ENCODE measurements at places on chromosomes 11 and 22.

GRCh38 chr11:66745356-66746235 is 16.6 kb upstream of the SPTBN2 start:
- DNase-seq: peak; percentile 24

- no peak for DNase-seq
These were observed 146.8 kb downstream of the MN1 start for GRCh38 chr22:27654546-27655445.

DNA sequence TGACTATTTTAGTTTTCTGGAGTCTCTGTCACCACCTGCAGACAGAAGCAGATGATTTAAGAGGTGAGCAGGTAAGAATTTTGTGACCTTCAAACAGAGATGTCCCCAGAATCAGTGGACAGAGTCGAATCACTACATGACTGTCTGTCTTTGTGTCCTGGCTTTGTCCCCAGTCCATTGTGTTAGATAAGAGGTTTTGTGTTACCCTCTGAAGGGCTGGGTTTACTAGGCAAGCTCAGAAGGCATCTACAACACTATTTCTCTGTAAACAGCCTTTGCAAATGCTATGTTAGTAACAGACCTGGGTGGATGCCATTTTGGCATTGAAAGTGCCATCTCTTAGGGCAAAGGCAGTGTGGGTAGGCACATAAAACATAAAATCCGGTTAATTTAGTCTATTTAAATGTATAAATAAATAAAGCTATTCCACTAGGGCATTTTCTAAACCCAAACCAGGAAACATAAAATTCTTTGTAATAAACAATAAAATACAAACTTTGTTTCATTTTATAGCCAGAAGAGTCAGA is 40.3 kb upstream of the CADM1 start:
- no peak for DNase-seq

DNA sequence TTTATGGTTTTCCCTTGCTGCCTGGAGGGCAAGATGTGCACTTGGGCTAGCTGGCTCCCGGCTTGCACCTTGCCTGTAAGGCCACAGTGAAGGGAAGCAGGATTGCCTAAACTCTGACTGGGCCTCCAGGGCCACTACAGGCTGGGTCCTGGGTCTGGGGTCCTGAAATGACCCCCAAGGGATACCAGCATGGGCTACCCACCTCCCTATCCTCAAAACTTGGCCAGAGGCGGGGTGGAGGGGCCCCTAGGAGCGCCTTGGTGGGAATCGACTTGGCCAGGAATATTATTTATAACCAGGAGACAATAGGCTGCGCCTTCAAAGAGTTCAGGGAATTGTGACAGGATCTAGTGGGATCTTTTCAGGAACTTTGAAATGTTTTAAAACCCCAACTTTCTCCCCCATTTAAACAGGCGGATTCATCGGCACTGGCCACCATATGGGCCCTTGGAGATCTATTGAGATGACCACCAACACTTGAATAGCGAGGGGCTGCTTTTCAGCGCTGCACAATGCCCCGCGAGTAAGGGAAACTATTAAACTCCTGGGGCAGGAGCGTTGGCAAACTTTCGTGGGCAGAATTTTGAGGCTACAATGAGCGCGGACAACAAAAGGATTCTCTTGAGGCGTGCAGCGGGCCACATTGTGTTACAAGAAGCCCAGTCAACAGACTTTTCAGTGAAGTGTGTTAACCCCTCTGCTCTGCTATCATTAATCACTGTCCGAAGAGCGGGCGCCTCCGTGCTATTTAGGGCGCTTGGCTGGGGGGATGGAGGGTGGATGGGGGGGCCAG is 15.2 kb downstream of the PAX6 start:
- DNase-seq: no peak

DNA sequence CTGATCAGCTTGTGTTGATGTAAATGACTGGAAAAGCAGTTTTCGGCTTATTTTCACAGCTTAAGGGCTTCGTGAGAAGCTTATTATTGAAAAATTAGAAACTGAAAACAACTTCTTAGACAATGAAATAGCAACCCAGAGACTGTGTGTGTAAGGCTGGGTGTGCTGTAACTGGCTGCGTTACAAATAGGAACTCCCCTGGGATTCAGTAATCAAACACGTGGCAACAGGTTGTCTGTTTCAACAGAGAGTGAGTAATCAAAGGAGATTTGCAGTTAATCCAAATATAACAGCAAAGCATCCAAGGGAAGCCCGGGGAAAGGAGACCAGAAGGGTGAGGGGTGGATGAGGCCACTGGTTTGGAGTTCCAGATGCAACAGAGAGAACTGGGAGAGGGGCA is 19.2 kb downstream of the NTM start:
- DNase-seq: no peak

DNA sequence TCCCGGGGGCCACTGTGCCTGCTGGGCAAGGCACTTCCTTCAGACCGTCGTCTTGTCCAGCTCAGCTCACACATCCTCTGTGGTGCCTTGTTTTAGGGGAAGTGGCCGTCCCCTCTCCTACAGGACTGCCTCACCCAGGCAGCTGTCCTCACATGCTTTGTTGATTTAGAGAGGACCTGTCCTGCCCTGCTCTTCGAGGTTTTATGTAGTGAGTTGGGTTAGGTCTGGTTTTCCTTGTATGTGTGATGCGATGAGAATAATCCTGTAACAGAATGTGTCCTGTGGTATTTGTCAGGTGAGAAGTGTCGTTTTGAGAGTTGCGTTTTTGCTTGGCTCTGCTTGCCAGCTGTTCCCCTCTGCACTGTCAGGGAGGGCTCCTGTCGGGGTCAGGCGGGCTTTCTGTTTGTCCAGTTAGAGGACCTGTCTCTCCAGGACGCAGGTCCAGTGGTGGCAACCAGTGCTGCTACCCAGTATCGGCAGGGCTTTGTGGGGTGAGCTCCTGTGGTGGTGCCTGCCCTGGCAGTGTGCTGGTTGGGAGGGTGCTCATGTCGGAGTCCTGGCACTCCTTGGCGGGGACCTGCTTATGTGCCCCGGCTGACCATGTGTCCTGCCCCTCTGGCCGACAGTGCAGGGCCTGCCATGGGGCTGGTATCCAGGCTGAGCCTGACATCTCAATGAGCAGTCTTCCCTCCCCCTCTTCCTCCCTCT is 41.3 kb downstream of the MUC6 start:
- DNase-seq: no peak

DNA sequence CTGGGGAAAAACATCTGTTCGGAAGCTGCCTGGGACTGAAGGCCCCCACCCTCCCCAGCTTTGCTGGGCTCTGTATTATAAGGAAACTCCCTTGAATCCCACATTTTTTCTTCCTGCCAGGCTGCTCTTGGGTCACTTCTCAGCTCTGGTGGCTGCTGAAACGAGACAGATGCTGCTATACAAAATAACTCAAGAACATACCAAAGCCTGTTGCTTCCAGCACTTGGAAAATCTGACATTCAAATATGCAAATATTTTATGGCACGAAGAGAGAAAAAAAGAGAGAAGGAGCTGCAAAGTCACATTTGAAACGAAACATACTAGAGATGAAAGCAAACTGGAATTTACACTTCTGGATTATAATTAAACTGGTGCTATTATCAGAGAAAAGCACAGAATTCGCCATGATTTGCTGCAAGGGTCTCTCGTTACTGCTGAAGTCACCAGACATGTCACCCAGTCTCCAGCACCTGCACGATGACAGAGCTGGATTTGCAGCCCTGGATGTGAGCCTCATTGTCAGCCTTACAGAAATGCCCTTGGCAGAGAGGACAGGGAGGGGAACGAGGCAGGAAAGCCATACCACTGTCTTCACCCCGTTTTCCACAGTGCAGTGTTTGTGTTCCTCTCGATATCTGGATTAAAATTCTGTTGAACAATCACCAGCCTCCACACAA is 47.9 kb upstream of the IGSF9B start:
- DNase-seq: no peak

DNA sequence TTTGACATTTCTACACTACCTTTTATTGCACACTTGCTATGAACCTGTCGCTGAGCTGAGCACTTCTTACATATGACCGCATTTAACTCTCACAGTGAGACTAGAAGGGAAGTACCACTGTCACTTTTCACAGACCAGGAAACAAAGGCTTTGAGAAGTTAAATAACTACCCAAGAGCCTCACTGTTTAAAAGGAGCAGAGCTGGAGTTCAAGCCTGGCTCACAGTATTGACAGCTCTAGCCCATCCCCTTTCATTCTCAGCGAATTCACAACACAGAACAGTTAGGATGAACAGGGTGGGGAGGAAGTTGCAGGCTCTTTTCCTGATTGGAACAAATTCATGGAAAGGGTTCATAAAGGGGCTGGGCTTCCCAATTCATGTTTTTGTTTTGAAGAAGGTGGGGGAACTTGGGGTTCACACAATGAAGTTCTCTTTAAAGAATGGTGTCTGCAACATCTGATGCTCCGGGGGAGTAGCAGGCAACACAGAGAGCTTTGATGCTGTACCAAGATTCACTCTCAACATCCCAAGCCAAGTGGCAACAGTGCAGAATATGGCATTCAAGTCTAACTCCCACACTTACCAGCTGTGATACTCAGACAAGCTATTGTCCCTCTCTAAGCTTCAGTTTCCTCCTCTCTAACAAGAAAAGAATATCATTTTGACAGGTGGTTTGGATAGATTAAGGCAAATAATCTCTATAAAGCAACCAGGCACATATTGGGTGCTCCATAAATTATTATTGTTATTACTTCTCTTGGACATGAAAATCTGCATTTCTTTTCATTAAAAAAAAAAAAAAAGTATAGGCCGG is 17.2 kb downstream of the SCGB1A1 start:
- DNase-seq: no peak
